ENCODE measurements at places on chromosomes 6 and 20. TPM values are rescaled to one million over a fixed set of nuclear protein-coding genes. Genes with fewer than 3 reads are reported as not detected.

GRCh38 chr6:109372130-109372529 is 10.1 kb downstream of the CD164 start:
- no peak for DNase-seq

- no peak for DNase-seq
Observed at GRCh38 chr6:114534813-114535212, 192.0 kb upstream of the HS3ST5 start.

GRCh38 chr20:18851629-18852028 is 38.0 kb downstream of the SCP2D1 start:
- no peak for DNase-seq

- peak; percentile 19 for DNase-seq
Observed at GRCh38 chr20:45456632-45457031, 12.9 kb upstream of the WFDC2 start.

DNA sequence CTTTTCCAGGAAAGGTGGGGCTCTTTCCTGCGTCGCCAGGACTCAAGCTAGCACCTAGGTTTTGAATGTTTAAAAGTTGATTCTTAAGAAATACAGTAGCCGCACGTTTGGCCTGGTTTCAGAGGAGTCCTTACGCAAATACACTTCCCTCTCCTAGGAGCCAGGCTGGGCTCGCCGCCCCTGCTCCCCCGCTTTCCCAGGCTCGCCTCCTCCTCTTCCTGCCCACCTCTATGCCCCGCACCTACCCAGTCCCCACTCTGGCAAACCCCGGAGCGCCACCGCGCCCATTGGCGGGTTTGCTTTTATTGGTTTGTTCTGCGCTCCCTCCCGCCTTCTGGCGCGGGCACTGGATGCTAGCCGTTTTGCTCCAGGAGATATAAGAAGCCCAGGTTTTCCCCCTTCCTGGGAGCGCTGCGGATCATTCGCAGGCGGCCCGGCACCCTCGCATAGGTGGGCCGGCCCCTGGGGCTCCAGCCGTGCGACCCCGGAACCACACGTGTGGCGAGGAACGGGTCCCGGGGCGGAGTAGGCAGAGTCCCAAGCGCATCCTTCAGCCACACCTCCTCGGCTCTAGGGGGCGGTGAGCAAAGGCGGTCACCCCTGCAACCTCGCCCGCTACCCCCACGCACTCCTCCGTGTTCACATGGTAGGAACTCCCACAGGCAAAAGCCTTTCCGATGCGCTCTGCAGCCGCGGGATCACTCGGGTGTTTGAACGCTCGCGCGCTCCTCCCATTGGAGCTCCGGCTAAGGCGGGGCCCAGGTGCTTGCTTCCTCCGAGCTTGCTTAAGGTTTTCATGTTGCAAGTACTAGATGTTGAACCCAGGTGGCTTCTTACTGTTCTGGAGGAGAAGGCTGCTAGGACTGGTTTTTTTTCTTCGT is 119.0 kb downstream of the RTN4IP1 start:
- DNase-seq = peak; percentile 58

- peak; percentile 20 for DNase-seq
Observed at GRCh38 chr20:10228330-10228729, 9.7 kb downstream of the SNAP25 start.

GRCh38 chr6:73032586-73032985 is 192.7 kb downstream of the KHDC1L start:
- no peak for DNase-seq

- DNase-seq = peak; percentile 60
Observed at GRCh38 chr20:61896058-61896961, 169.4 kb downstream of the TAF4 start.

DNA sequence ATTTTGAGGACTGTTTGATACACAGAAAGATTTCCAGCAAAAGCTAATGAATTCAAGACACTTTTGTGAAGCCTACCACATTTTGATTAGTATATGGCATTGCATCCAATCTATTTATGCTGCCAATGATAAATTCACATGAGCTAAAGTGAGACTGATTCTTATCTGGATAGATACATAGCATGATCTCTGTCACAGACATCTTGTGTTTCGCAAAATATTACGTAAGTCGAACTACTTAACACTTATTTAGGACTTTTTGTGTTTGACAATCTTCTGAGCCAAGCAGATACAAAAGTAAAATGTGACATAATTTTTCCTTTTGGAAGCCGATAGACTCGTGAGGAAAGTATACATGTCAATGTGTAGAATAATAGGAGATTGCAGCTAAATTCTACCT is 251.6 kb downstream of the HACE1 start:
- DNase-seq = peak; percentile 39

DNA sequence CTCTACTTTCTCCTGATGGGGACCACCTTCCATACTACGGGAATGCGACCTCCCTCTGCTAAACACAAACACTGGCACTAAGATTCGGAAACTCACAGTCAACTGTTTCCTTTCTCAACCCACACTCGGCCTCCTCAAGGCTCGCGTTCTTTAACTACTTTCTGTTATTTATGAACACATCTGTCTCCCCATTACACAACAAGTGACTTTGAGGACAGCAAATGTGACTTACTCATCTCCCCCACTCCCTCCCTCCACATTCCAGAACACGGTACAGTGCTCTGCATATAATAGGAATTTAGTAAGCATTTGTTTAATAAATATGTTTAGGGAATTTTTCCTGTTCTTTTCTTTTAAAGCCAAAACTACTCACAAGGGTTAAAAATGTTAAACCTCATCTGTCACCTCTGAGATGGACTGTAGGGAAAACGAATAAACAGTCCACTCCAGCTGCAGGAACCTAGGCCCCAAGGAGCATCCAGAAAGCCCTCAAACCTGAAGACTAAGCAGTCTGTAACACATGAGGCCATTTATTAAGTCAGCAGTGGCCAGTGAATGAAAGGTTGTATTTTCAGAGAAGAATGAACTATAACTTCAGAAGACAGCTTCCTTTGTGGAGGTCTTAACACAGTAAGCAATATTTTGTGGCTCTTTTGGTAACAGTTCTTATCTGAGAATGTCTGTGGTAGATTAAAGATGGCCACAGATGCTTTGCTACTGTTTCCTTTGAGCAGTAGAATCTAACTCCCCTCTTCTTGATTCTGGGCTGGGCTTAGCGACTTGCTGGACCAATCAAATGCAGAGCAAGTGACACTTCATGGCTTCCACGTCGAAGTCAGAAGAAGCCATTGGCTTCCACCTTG is 209.6 kb upstream of the DTNBP1 start:
- DNase-seq = peak; percentile 44

GRCh38 chr6:30283761-30284160 is 43.0 kb upstream of the TRIM39 start:
- no peak for DNase-seq

- no peak for DNase-seq
Observed at GRCh38 chr6:13480631-13481501, 6.5 kb downstream of the GFOD1 start.

GRCh38 chr6:11322252-11322885 is 89.9 kb upstream of the NEDD9 start:
- DNase-seq = no peak

GRCh38 chr6:73942592-73943186 is 246.7 kb downstream of the CD109 start:
- no peak for DNase-seq

GRCh38 chr6:159012201-159012600 is 12.2 kb upstream of the RSPH3 start:
- no peak for DNase-seq

DNA sequence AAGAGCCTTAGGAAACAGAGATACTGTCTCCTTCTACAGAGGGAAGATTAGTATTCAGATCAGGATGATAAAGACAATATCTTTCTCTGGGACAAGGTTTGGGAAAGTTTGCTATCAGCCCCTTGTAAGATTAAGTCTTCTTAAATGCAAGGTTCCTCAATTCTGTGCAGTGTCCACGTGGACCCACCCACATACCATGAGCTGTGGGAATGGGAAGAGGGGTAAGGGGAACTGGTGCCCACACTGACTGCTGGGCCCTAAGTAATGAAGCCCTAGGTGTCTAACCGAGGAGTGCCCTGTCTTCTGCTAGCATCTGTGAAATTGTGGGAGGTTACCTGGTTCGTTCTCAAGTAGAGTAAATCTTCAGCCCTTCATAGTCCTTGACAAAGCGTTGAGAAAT is 5.8 kb upstream of the SSTR4 start:
- DNase-seq = no peak

- no peak for DNase-seq
Observed at GRCh38 chr6:20292905-20293304, 80.6 kb upstream of the MBOAT1 start.

DNA sequence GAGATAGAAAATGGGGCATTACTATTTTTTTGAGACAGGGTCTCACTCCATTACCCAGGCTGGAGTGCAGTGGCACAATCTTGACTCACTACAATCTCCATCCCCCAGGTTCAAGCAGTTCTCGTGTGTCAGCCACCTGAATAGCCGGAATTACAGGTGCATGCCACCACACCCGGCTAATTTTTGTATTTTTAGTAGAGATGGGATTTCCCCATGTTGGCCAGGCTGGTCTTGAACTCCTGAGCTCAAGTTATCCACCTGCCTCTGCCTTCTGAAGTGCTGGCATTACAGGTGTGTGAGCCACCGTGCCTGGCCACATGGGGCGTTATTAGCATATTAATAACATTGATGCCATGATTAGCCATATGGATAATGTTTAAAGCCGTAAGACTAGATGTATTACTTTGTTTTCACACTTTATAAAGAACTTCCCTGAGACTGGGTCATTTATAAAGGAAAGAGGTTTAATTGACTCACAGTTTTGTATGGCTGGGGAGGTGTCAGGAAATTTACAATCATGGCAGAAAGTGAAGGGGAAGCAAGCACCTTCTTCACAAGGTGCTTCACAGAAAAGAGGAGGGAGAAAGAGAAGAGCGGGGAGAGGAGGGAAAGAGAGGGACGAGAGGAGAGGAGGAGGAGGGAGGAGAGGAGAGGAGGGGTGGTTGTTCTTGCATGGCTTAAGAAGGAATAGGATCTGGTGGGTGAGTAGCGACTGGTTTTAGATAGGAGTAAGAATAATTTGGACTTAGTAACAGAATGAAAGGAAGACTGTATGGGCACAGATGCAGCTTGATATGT is 51.9 kb downstream of the MYO6 start:
- peak; percentile 19 for DNase-seq

DNA sequence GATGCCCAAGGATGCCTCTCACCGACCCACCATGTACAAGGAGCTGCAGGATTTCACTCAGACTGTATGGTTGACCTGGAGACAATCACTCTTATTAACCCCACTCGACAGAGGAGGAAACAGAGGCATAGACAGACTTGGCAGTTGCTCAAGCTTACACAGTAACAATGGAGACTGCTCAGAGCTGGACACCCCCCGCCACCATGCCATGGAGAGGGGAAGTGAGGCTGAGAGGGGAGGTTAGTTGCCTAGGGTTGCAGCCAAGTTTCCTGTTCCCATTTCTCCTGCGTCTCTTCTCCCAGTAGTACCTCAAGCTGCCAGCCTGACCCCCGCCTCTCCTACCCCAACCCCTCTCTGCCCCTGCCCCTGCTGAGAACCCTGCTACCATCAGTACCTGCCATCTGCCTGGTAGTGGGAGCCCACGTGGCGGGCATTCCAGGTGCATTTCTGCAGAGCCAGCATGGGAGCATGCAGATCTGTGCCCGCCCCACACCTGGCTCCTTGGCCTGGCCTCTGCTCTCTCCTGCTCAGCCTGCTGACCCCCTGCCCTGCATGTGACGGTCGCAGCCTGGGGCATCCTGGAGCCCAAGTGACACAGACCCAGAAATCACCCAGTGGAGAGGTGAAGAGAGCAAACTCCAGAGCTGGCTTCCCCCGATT is 157.7 kb downstream of the PREX1 start:
- DNase-seq = no peak

GRCh38 chr6:114564302-114564933 is 221.6 kb upstream of the HS3ST5 start:
- no peak for DNase-seq

DNA sequence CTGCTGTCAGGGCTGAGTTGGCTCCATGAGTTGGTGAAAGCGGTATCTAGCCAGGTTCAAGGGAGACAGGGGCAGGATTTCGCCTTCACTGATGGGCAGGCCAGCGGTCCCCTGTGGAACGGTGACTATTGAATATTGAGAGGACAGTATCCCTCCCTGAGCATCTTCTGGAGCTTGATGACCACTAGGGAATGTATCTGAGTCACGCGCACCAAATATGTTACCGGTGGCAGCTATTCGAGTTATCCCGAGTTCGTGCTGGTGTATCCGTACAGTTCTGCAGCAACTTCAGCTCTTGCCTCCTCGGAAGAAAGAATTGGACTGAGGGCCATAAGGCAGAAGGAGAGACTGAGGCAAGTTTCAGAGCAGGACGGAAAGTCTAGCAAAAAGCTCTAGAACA is 24.8 kb downstream of the MTHFD1L start:
- no peak for DNase-seq

DNA sequence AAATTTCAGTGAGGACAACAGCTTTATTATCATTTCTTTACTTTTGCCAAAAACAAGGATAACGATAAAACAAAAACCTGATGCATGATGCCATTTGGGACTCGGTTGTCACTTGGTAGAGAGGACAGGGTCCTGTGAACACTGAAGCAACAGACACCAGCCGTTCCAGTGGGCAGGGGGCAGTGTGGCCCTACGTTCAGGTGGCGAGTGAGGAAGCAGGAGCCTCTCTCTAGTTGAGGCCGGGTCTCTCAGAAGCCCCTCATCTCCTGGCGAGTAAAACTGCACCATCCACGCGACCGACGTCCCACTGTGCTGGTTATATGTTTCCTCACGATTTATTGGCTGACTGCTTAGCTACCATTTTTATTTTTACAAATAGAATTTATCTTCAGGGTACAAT is 231.6 kb downstream of the THBS2 start:
- DNase-seq = no peak

- DNase-seq = no peak
Observed at GRCh38 chr6:37321101-37321500, 32.7 kb upstream of the RNF8 start.

PRPH2 gene
- 1.7 TPM for total RNA-seq

VEGFA gene
- total RNA-seq = 275 TPM

SIRPG gene
- 0.28 TPM for total RNA-seq

COL10A1 gene
- not detected for total RNA-seq

RAE1 gene
- 31.0 TPM for total RNA-seq

RFX6 gene
- 1.5 TPM for total RNA-seq

SLC32A1 gene
- total RNA-seq = not detected
